ENCODE measurements at places on chromosomes 6 and 20.

DNA sequence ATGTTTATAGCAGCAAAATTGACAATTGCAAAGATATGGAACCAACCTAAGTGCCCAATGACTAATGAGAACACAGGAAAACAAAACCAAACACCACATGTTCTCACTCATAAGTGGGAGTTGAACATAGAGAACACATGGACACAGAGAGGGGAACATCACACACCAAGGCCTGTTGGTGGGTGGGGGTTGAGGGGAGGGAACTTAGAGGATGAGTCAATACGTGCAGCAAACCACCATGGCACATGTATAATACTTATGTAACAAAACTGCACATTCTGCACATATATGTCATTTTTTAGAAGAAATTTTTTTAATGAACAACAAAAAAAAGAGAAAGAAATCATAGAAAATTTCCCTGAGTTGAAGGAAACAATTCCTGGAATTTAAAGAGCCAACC, 3.9 kb downstream of the EPM2A start:
- DNase-seq, result no peak

- DNase-seq, result no peak
Observed at GRCh38 chr6:99613705-99614429, 7.2 kb downstream of the PRDM13 start.

GRCh38 chr20:35451295-35451694, 4.1 kb upstream of the CEP250 start:
- no peak for DNase-seq

GRCh38 chr6:51839726-51840374, 247.6 kb downstream of the PKHD1 start:
- DNase-seq, result no peak

DNA sequence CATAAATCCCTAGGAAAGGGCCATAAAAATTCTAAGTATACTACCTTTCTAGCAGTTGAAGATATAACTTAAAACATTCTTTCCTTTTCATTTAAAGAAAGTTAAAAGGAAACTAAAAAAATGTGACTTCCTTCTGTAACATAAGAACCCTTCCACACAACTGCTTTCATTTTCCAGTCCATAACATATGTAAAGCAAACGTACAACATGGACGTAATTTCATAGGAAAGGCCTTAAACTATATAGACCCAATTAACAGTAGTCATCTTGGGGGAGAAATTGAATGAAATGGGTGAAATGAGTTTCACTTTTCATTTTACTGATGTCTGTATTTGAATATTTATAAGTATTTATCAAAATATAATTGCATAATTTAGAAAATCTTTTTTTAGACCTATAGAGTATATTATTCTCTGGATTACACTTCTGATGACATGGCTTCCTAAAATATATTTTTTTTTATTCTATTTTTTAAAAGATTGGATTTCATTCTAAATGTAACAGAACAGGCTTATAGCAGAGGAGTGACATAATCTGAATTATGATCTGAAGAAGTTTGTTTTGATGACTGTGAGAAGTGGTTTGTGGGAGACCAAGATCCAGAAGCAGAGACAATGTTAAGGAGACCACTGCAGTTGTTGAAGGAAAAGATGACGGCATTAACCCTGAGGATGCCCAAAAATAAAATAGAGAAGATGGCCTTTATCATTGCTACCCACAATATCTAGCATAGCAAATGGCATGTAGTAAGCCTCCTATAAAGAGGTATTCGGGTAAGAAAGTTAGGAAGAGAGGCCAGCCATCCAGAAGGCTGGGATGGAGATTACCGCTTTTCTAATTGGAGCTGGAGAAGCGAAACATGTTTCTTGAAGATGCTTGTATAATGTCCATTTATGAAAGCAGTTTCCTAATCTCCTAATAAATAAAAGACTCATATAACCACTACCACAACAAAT, 260.4 kb downstream of the PTPRK start:
- DNase-seq, result no peak

DNA sequence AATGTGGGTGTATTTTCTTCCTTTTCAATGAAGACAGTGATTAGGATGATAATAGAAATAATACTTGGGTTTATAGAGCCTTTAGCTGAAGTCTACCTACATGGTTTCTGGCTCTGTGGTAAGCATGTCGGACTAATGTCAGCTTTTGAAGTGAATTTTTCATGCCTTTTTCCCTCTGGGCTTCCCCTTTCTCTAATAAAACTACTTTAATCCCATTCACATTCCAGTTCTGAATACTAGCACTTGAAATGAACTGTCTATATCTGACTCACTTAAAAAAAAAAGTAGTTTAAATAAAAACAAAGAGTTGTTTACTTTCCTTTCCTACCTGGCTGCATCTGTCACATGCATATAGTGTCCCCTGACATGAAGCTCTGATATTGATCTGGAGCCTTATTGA, 545.9 kb upstream of the FLRT3 start:
- DNase-seq, result no peak

- no peak for DNase-seq
Observed at GRCh38 chr6:146397638-146398037, 146.0 kb upstream of the RAB32 start.

- no peak for DNase-seq
Observed at GRCh38 chr6:72272958-72273357, 348.9 kb upstream of the KCNQ5 start.

- no peak for DNase-seq
Observed at GRCh38 chr6:135033238-135033637, 21.4 kb downstream of the HBS1L start.

GRCh38 chr20:58344741-58345140, 35.2 kb downstream of the RAB22A start:
- DNase-seq, result no peak

DNA sequence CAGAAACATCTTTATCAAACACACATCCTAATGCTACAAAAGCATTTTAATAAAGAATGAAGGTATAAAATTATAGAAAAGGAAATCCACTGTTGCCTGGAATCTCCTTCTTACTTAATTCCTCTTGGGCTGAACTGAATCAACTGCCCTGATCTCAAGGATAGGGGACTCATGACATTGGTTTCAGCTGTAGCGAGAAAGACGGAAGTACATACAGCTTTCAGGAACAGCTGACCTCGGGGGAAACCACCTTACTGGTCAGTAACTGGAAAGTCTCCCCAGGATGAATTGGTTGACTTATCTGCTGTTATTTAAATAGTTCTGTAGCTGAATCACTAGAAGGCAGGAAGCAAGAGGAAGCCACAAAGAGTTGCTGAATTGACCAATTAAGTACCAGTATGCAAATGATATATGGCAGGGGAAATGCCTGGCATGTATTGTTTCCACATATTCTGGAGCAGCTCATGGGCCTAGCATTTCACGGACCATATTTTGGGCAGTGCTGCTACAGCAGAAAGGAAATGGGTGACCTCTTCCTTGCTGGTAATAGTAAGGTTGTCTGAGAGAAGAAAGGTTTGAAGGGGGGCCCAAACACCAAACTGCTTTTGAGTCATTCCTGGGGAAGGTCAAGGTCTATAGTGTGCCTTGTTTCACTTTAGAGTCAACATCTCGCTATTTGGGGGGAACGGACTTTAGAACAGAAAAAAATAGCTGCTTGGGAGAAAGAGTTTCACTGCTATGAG, 43.7 kb upstream of the MAP7 start:
- DNase-seq, result no peak

GRCh38 chr6:53888931-53889330, 94.1 kb downstream of the LRRC1 start:
- no peak for DNase-seq

GRCh38 chr20:18279242-18279641, 9.1 kb upstream of the ZNF133 start:
- no peak for DNase-seq
